ENCODE measurements at places on chromosomes 6 and 20.

DNA sequence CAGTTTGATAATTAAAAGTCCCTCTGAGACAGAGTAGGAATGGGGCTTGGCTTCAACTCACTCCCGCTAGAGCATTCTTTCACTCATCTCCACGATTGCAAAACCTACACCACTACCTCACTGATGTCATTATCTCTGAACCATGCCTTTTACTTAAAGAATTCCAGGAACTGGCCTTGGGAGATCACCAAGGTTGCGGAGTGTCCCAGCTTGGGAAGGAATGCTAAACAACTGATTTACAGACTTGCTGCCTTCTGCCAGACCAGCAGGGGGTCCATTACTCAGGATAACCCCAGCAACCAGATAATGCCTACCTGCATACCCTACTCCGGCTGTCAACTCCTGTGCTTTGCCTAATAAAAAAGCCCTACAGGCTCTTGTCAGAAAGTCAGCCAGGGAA, 102.2 kb upstream of the RALGAPA2 start:
- no peak for DNase-seq

GRCh38 chr6:31697555-31697954, 5.6 kb downstream of the ABHD16A start:
- no peak for DNase-seq

- no peak for DNase-seq
These were observed 13.3 kb downstream of the DUSP22 start for GRCh38 chr6:305371-306206.

DNA sequence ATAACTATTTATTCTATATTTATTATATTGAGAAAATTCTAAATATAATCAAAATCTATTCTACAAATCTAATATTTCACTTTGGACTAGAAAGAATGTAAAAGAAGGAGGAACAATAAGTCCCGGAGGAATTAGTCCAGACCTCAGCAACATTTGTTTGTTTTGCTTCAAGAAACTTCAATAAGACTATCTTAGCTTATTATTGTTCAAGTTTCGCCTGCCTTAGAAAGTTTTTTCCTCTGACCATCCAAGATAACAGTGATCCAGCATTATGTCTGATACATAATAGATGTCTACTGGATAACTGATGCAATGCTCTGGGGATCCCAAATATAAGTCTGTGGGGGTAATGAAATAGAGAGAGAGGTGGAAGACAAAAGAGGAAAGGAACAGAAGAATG, 28.7 kb upstream of the NT5E start:
- DNase-seq, result no peak

DNA sequence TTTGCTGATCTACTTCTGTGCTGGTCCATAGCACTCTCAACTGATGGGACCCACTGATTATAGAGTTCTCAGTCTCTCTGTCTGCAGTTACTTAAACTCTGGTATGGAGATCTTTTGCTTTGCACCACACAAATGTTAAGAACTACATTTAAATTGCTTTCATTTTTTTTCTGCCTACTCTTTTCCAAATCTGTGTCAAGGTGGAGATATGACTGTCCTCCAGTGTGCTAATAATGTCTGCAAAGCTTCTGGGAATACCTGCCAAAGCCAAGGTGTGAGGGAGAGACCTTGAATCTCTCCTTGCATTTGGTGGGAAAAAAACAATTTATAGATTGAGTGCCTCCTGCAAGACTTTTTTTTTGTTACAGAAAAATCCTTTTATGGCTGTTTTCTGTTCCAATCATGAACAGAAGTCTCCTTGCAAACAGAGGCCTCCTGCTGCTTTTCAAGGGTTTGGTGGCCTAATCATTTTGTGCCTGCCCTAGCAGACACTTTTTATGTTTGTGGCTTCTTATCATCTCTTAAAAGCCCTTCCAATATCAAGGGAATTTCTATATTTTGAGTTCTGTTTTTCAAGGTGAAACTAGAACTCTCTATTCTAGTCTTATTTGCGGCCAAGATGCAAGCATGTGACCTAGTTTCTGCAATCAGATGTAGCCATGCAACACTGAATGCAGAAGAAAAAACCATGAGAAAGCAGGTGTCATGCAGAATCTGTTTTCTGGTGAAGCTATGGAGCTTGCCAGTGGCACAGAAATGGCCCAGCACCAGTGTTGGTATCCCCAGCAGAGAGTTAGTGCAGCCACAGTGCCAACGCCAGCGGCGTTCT, 23.2 kb upstream of the AKIRIN2 start:
- DNase-seq, result no peak

Data from right renal cortex interstitium (tissue), 3 donors.